ENCODE measurements at places on chromosomes 11 and 22. TPM values are rescaled to one million over a fixed set of nuclear protein-coding genes. Genes with fewer than 3 reads are reported as not detected.

The DCDC1 gene
- total RNA-seq: 0.11 TPM

The WNT7B gene
- total RNA-seq: 41.8 TPM

The OR2AG1 gene
- not detected for total RNA-seq

The HTR3A gene
- not detected for total RNA-seq

The CCDC87 gene
- 0.32 TPM for total RNA-seq

The MYEOV gene
- total RNA-seq: 3.0 TPM

The BIK gene
- total RNA-seq: 11.8 TPM

The SLC22A25 gene
- not detected for total RNA-seq

The JAML gene
- not detected for total RNA-seq

The TTC17 gene
- 30.9 TPM for total RNA-seq

The MMP8 gene
- not detected for total RNA-seq

The KIAA1671 gene
- 26.2 TPM for total RNA-seq

The PLAAT5 gene
- not detected for total RNA-seq

The TMEM191C gene
- total RNA-seq: 0.46 TPM

The CSF2RB gene
- total RNA-seq: not detected

The FXYD6 gene
- total RNA-seq: not detected

The DDIAS gene
- 17.2 TPM for total RNA-seq

The TRIM49 gene
- total RNA-seq: not detected

The SYCE3 gene
- not detected for total RNA-seq

The TCN1 gene
- not detected for total RNA-seq

The F2 gene
- not detected for total RNA-seq

The DNAJB7 gene
- not detected for total RNA-seq

The GANAB gene
- 156 TPM for total RNA-seq

The PRR33 gene
- not detected for total RNA-seq

The ELFN2 gene
- 0.95 TPM for total RNA-seq

The OR52I2 gene
- total RNA-seq: not detected

The OR8G5 gene
- total RNA-seq: not detected

The OR52I1 gene
- not detected for total RNA-seq

The OR4A16 gene
- total RNA-seq: not detected

The MYO7A gene
- total RNA-seq: 0.27 TPM

The PRCP gene
- total RNA-seq: 28.8 TPM

The MMP13 gene
- total RNA-seq: not detected

The CRYBB3 gene
- total RNA-seq: not detected

The TEX12 gene
- total RNA-seq: not detected

The ACTN3 gene
- total RNA-seq: not detected

All from foreskin keratinocyte (primary cell).